ENCODE measurements at places on chromosomes 11 and 22. TPM values are rescaled to one million over a fixed set of nuclear protein-coding genes. Genes with fewer than 3 reads are reported as not detected.

- DNase-seq, result no peak
Measured at GRCh38 chr11:126483621-126484195, 128.2 kb downstream of the ST3GAL4 start.

GRCh38 chr11:64081745-64082442 is 46.2 kb downstream of the FLRT1 start:
- no peak for DNase-seq

Gene SYCE3
- total RNA-seq, result 0.67 TPM

GRCh38 chr11:112363527-112363926 is 102.9 kb upstream of the PLET1 start:
- no peak for DNase-seq

- no peak for DNase-seq
Measured at GRCh38 chr11:116637766-116638165, 135.0 kb downstream of the BUD13 start.

GRCh38 chr22:20957102-20957682 is 9.9 kb upstream of the AIFM3 start:
- peak; percentile 72 for DNase-seq

Gene BRSK2
- 0.79 TPM for total RNA-seq

GRCh38 chr11:103845331-103845730 is 191.1 kb upstream of the DDI1 start:
- no peak for DNase-seq

- no peak for DNase-seq
Measured at GRCh38 chr11:43268786-43269185, 43.0 kb upstream of the API5 start.

Gene CPT1B
- total RNA-seq, result 22.6 TPM

Gene GTSE1
- 2.2 TPM for total RNA-seq

DNA sequence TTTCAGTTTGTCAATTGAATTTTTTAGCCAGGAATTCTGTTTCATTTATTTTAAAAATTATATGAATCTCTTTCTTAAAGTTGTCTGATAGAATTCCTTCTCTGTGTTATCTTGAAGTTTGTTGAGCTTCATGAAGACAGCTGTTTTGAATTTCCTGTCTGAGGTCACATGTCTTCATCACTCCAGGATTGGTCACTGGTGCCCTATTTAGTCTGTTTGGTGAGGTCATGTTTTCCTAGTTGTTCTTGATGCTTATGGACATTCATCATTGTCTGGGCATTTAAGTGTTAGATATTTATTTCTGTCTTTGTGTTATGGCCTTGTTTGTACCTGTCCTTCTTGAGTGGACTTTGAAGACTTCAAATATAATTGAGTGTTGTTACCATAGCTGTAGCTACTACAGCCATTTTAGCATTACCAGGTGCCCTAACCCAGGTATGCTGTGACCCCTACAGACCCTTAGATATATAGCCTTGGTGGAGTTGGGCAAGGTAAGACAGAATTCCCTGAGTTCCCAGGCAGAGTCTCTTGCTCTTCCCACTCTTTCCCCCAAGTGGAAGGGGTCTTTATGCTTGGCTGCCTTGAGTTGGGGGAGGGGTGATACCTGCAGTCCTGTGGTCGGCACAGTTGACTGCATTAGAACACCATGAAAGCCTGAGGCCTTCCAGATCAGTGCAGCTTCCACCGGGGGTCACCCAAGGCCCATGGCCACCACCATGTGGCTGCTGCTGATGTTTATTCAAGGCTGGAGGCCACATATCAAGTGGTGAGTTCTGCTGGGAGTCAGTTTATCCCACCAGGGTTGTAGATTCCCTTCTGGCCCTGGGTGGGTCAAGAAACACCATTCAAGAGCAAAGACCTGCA is 229.6 kb downstream of the DYNC2H1 start:
- DNase-seq, result no peak

Gene SMTNL1
- not detected for total RNA-seq

Gene APOBEC3A
- total RNA-seq, result 2.2 TPM

DNA sequence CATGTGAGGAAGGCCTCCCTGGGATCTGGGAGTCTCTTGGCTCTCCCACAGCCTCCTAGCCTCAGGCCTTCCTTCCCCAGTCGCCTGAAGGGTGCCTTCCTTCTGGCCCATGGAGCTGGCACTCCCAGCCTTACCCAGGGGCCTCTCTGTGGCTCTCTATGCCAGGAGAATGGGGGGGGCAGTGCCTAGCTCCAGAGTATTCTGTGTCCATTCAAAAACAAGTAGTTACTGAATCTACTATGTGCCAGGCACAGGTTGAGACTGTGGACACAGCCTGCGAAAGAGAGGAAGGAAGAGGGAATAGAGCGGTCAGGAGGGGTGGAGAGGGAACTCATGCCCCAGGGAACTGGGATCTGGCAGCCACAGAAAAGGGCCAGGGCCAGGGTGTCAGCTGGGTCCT is 2.7 kb upstream of the PLA2G3 start:
- no peak for DNase-seq

Gene BEST1
- total RNA-seq, result 0.64 TPM

- DNase-seq, result no peak
Measured at GRCh38 chr11:13260201-13260962, 17.2 kb upstream of the BMAL1 start.

Gene BDNF
- 0.11 TPM for total RNA-seq

- no peak for DNase-seq
Measured at GRCh38 chr11:43576320-43576802, 104.2 kb upstream of the HSD17B12 start.

DNA sequence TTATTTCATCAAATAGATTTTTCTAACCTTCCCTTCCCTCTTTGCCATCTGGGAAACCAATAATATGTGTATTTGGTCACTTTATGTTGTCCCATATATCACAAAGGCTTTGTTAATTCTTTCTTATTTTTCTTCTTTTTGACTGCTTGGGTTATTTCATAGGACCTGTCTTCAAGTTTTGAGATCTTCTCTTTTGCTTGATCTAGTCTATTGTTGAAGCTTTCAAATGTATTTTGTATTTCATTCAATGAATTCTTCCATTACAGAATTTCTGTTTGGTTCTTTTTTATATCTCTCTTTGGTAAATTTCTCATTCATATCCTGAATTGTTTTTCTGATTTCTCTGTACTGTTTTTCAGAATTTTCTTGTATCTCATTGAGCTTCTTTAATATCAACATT is 132.1 kb downstream of the FCHSD2 start:
- no peak for DNase-seq

Gene MRGPRX2
- total RNA-seq, result not detected
